ENCODE measurements at places on chromosomes 4 and X. TPM values are rescaled to one million over a fixed set of nuclear protein-coding genes. Genes with fewer than 3 reads are reported as not detected.

FATE1 gene
- not detected for total RNA-seq

FHDC1 gene
- total RNA-seq, result under 0.01 TPM

PNMA6E gene
- not detected for total RNA-seq

FAT1 gene
- 14.9 TPM for total RNA-seq

SSX4 gene
- total RNA-seq, result not detected

KCND1 gene
- 0.46 TPM for total RNA-seq

HDX gene
- 4.2 TPM for total RNA-seq

RAB39B gene
- 0.15 TPM for total RNA-seq

GNRHR gene
- not detected for total RNA-seq
